Natural killer cell (primary cell): ENCODE measurements at places on chromosomes 4 and X. TPM values are rescaled to one million over a fixed set of nuclear protein-coding genes. Genes with fewer than 3 reads are reported as not detected.

- no peak overlapping the region for H3K4me3 ChIP-seq
- H3K27ac ChIP-seq: peak overlapping the region; percentile 31
- peaks cover 5% of the 10 kb centered on the region for H3K4me1 ChIP-seq
- no peaks in the 10 kb centered on the region for H3K27me3 ChIP-seq
Measured at GRCh38 chr4:37675587-37676290, 10.4 kb downstream of the RELL1 start.

DNA sequence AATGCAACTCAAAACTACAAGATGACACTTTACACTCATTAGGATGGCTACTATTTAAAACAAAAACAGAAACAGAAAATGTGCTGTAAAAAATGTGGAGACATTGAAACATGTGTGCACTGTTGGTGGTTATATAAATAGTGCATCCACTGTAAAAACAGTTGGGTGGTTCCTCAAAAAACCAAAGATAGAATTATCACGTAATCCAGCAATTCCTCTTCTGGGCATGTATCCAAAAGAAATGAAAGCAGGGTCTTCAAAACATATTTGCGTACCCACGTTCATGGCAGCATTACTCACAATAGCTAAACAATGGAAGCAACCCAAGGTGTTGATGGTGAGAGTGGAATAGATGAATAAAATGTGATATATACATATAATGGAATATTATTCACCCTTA is 967.2 kb downstream of the TRAM1L1 start:
- no peak for DNase-seq
- H3K27ac ChIP-seq: no peak overlapping the region
- H3K4me3 ChIP-seq: no peak overlapping the region
- H3K27me3 ChIP-seq: no peaks in the 10 kb centered on the region

DNA sequence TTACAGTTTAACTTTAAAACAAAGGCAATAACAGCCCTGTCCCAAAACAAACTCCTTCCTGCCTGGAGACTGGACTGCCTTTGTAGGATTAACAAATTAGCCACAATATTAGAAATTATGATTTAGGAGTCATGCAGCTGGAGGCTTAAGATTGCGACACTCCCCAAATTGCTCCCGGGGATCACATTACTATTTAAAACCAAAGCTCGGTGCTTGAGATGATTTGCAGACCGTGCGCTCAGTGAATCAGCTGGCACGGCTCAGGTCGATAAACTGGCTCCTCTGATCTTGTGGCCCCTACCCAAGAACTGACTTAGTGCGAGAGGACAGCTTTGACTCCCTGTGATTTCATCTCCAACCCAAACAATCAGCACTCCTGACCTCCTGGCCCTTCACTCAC is 829.3 kb downstream of the NLGN4X start:
- no peak overlapping the region for H3K27ac ChIP-seq
- DNase-seq: no peak
- H3K36me3 ChIP-seq: no peaks in the 10 kb centered on the region
- no peaks in the 10 kb centered on the region for H3K27me3 ChIP-seq
- H3K4me3 ChIP-seq: no peak overlapping the region

DNA sequence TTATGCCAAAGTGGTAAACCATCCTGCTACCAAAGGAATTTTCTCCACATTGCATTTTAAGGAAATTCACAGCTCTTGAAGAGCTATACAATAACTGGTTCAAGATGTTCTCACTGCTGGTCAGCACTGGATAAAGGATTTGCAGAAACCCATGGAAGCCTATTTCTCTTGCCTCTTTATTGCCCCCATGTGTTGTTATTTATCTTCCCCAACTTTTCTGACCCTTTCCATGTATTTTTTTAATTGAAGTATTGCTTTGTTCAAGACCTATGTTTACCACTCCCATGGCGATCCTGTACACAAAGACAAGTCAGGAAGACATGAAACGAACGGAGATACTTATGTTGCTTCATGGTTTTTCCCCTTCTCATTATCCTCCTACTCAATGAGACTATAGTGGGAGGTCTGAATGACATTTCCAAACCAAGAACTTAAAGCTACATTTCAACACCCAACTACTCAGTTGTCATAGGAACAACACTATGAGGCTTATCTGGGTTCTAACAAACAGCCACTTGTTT is 566.4 kb upstream of the DIPK2B start:
- H3K27me3 ChIP-seq: no peaks in the 10 kb centered on the region
- peaks cover 22% of the 10 kb centered on the region for H3K4me1 ChIP-seq
- H3K36me3 ChIP-seq: peaks cover 4% of the 10 kb centered on the region
- peak overlapping the region; percentile 73 for H3K4me3 ChIP-seq

GRCh38 chr4:1069394-1069793 is 44.0 kb downstream of the RNF212 start:
- no peak overlapping the region for H3K27ac ChIP-seq
- no peak for DNase-seq
- H3K4me3 ChIP-seq: no peak overlapping the region
- H3K4me1 ChIP-seq: no peaks in the 10 kb centered on the region
- H3K27me3 ChIP-seq: no peaks in the 10 kb centered on the region
- H3K36me3 ChIP-seq: no peaks in the 10 kb centered on the region

DNA sequence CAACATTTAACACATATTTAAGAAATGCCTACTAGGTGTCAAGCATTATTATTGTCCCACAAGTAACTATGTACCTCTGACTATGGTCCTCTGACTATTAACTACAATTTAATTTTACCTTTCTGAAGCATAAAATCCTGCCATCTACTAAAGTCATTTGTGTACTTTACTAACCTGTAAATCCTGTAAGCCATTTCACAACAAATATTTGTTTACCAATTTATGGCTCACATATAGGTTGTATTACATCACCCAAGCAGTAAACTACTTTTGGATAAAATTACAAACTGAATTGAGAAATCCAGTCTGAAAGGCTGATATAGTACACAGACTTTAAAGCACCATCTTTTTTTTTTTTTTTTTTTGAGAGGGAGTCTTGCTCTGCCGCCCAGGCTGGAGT is 43.8 kb downstream of the CNGA1 start:
- H3K4me1 ChIP-seq: no peaks in the 10 kb centered on the region
- no peaks in the 10 kb centered on the region for H3K36me3 ChIP-seq
- H3K27ac ChIP-seq: no peak overlapping the region
- no peak for DNase-seq
- H3K4me3 ChIP-seq: no peak overlapping the region

- DNase-seq: no peak
- H3K4me3 ChIP-seq: no peak overlapping the region
- no peaks in the 10 kb centered on the region for H3K36me3 ChIP-seq
Measured at GRCh38 chr4:74400395-74400794, 35.5 kb downstream of the EREG start.

The RNF128 gene
- not detected for total RNA-seq

DNA sequence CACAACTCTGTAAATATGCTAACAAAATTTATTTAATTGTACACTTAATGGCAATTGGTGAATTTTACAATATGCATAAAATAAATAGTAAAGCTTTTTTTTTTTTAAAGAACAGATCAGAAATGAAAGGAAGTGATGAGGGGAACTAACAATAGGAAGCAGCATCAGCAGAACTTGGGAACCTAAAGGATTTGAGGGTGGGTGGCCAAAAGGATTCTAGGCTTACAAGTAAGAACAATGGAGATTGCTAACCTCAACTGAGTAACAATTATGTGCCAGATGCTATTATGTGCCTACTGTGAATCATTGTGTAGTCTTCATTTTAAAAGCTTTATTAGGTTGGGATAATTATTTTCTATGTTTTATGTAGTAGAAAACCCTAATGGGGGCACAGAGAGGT is 185.2 kb downstream of the LDB2 start:
- no peak overlapping the region for H3K4me3 ChIP-seq
- H3K4me1 ChIP-seq: no peaks in the 10 kb centered on the region
- DNase-seq: no peak
- no peaks in the 10 kb centered on the region for H3K27me3 ChIP-seq
- no peaks in the 10 kb centered on the region for H3K36me3 ChIP-seq
- no peak overlapping the region for H3K27ac ChIP-seq

The GPM6B gene
- total RNA-seq: not detected

DNA sequence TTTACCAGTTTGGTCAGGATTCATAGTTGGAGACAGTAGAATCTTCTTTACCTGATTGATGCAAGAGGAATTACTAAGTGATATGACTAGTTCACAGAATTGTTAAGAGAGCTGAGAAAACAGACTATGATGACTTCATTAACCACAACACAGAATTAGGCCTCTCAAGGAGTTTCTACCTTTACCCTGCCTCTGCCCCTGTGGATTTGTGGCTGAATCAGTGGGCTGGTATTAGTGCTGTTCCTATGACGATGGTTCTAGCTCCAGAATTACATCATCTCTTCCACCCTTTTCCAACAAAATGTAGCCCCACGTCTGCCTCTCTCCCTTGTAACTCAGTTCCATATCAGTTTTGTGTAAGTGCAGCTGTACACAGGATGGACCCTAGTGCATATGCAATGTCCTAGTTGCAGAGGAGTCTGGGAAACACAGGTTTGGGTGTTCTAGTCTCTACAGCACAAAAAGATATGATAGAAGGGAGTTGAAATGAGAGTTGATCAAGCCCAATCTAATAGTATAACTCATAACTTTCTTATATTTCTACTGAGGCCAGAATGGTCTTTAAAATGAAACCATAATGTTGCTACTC is 99.3 kb downstream of the ANXA5 start:
- H3K4me1 ChIP-seq: no peaks in the 10 kb centered on the region
- no peak overlapping the region for H3K4me3 ChIP-seq
- H3K27ac ChIP-seq: no peak overlapping the region
- H3K27me3 ChIP-seq: no peaks in the 10 kb centered on the region

- H3K27ac ChIP-seq: no peak overlapping the region
- no peaks in the 10 kb centered on the region for H3K36me3 ChIP-seq
- H3K27me3 ChIP-seq: no peaks in the 10 kb centered on the region
- no peak overlapping the region for H3K4me3 ChIP-seq
Measured at GRCh38 chr4:182553653-182554052, 310.5 kb downstream of the TENM3 start.

- no peak overlapping the region for H3K4me3 ChIP-seq
- H3K27me3 ChIP-seq: no peaks in the 10 kb centered on the region
- H3K4me1 ChIP-seq: no peaks in the 10 kb centered on the region
Measured at GRCh38 chr4:76802236-76803021, 95.5 kb downstream of the SOWAHB start.

DNA sequence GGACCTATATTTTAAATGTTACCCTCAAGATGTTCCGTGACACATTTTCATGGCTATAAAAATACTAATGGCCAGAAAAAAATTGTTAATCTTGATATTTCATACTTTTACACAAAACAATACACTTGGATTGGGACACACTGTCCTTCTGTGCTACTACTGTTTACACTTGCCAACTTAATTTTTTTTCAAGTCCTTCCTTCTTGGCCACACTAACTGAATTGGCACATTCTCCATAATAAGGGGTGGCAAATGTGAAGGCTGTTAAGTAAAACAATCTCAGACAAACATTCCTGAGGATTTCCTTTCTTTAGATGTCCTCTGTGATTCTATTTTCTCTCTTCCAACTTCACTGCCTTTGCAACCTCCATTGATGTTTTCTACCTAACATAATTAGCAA is 225.8 kb downstream of the IQCM start:
- H3K36me3 ChIP-seq: no peaks in the 10 kb centered on the region
- H3K27me3 ChIP-seq: no peaks in the 10 kb centered on the region
- no peak overlapping the region for H3K4me3 ChIP-seq
- H3K27ac ChIP-seq: no peak overlapping the region
- no peak for DNase-seq
- no peaks in the 10 kb centered on the region for H3K4me1 ChIP-seq

GRCh38 chr4:118155516-118155915 is 121.2 kb downstream of the NDST3 start:
- no peak overlapping the region for H3K4me3 ChIP-seq
- H3K27ac ChIP-seq: no peak overlapping the region
- no peak for DNase-seq
- H3K4me1 ChIP-seq: no peaks in the 10 kb centered on the region
- H3K36me3 ChIP-seq: no peaks in the 10 kb centered on the region
- no peaks in the 10 kb centered on the region for H3K27me3 ChIP-seq

DNA sequence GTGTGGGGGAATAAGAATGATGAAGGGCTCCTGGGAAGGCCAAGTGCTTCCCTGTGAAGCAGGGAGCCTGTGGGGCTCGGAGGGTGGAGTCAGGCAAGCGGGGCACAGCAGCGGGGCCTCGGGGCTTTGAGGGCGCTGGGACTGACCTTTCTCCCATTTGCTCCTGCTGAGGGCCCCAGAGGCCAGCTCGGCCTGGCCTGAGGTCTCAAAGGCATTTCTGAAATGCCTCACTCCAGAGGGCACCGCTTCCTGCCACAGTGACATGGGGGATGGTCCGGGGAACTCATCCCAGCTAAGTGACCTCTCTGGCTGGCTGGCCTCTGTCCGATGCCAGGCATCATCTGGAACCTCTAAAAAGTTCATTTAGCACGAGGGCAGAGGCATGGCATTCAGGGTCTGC is 98.8 kb upstream of the STX18 start:
- H3K27ac ChIP-seq: no peak overlapping the region
- H3K4me3 ChIP-seq: no peak overlapping the region
- H3K36me3 ChIP-seq: no peaks in the 10 kb centered on the region
- H3K4me1 ChIP-seq: no peaks in the 10 kb centered on the region
- H3K27me3 ChIP-seq: no peaks in the 10 kb centered on the region

DNA sequence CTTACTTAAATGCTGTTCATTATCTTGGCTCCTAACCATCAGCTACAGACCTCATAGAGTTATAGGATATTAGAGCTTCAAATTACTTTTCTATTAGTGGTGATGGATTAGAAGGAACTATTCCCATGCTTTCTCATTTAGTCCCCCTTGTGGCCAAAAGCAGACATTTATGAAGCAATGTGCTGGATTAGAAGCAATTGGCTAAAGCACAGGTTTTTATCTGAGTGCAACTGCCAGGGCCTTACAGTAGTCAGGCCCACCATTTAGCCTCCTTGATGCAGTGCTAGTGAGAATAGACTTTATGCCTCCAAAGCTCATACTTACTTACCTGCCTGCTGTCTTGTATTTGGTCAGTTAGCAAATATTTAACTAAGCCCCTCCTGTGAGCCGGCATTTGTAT is 93.0 kb downstream of the TSPAN7 start:
- DNase-seq: peak; percentile 6
- H3K4me3 ChIP-seq: no peak overlapping the region
- no peaks in the 10 kb centered on the region for H3K4me1 ChIP-seq
- H3K36me3 ChIP-seq: no peaks in the 10 kb centered on the region
- H3K27ac ChIP-seq: no peak overlapping the region

DNA sequence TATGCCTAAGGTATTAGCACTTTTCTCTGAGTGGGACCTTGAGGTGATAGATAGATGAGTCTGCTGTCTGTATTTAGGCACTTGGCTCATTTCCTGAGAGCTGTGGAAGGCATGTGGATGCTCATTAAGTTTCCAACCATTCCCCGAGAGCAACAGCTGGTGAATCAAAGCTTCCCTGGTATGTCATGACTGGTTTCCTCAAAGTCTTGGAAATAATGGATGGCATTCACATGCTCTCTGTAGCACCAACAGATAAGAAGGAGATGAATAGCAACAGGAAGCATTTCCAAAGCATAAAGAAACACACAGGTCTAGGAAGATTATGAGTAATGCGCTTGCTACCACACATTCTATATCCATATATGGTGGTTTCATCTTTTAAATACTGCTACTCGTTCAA is 118.3 kb upstream of the ETNPPL start:
- no peak overlapping the region for H3K27ac ChIP-seq
- no peaks in the 10 kb centered on the region for H3K27me3 ChIP-seq
- H3K36me3 ChIP-seq: no peaks in the 10 kb centered on the region
- H3K4me1 ChIP-seq: no peaks in the 10 kb centered on the region

The KCNIP4 gene
- not detected for total RNA-seq

The RASSF6 gene
- 0.08 TPM for total RNA-seq

The KLB gene
- total RNA-seq: 0.10 TPM

The ADH7 gene
- total RNA-seq: not detected
